ENCODE measurements at places on chromosomes 2 and 18.

GRCh38 chr2:162022290-162022945 lies 51.6 kb downstream of the DPP4 start:
- DNase-seq = no peak

DNA sequence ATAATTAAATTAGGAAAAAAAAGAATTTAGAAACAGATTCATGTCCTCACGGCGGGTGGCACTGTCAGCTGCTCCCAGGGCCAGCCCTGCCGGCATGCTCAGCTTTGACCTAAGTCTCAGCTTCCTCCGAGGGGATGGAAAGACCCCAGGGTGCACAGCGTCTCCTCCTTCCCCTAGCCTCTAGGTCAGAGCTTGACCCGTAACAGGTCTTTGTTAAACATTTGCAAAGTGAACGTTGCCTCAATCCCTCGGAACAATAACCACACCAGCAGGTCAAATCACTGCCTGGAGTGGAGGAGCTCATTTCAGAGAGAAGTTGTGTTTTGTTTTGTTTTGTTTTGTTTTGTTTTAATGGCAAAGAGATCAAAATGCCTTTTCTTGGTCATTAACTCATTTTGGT lies 171.3 kb downstream of the TMEM18 start:
- DNase-seq = no peak

DNA sequence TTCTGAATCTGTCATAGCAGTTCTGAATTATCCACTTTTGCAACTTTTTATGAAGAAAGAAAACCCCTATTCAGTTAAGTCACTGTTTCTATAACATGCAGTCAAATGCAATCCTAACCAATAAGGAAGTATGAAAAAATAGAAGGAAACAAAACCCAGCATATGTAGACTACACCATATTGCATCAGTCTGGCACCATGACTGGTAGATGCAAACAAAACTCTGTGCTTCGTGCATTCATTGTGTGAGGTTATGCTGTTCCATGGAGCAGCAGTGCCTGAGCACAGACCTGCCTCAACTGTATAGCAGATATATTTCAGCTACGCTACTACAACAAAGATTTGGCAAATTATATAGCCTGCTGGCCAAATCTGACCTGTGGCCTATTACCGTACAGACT lies 325.5 kb downstream of the LRP1B start:
- DNase-seq = no peak

- peak; percentile 39 for DNase-seq
Measured at GRCh38 chr18:36757081-36757480, 71.7 kb downstream of the TPGS2 start.

DNA sequence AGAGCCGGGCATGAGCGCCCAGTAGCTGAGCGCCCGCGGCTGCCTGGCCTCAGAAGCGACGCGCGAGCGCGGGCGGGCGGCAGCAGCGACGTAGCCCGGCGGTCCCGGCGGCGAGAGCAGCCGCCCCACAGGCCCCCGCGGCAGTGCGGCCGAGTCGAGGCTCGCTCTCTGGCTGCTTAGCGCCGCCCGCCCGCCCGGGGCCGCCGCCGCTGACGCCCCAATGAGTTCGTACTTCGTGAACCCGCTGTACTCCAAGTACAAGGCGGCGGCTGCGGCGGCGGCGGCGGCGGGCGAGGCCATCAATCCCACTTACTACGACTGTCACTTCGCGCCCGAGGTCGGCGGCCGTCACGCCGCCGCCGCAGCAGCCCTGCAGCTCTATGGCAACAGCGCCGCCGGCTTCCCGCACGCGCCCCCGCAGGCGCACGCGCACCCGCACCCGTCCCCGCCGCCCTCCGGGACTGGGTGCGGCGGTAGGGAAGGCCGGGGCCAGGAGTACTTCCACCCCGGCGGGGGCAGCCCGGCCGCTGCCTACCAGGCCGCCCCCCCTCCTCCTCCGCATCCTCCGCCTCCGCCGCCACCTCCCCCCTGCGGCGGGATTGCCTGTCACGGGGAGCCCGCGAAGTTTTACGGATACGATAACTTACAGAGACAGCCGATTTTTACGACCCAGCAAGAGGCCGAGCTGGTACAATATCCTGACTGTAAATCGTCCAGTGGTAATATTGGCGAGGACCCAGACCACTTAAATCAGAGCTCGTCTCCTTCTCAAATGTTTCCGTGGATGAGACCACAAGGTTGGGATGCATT lies 847 bp downstream of the HOXD8 start:
- DNase-seq = peak; percentile 96

GRCh38 chr2:1674766-1675397 lies 69.4 kb downstream of the PXDN start:
- DNase-seq = no peak

DNA sequence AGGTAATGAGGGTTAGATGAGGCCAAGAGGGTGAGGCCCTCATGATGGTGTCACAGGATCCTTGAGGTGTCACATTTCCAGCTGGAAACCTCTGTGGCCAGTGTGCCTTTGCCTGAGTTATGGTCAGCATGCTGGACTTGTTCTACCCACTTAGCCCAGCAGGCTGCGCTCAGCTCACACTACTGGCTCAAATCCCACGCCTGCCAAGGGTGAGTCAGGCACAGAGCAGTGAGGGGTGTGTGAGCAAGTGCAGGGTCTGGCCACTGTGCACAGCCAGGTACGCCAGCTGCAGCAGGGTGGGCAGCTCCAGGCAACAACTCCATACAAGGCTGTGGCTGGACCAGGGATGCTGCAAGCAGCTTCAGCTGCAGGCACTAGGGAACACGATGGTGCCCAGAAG lies 616.6 kb upstream of the FSHR start:
- DNase-seq = no peak

GRCh38 chr2:216350214-216350791 lies 22.0 kb downstream of the MARCHF4 start:
- no peak for DNase-seq

- no peak for DNase-seq
Measured at GRCh38 chr2:88811233-88811632, 119.8 kb downstream of the RPIA start.

DNA sequence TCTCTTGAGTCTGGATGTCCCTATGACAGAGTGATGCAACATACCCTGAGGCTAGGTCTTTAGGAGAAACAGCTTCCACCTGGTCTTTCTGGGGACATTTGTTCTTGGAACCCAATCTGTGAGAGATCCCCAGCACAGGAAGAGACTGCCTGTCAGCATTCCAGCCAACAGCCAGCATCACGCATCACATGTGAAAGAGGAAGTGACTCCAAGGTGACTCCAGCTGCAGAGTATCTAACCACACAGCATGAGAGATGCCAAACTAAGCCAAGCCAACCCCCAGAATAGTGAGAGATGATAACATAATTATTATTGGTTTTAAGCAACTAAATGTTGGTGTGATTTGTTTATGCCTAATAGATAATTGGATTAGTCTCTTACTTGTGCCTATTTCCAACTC lies 35.7 kb downstream of the C18orf63 start:
- no peak for DNase-seq

- DNase-seq = no peak
Measured at GRCh38 chr18:7927119-7927518, 360.0 kb downstream of the PTPRM start.

- no peak for DNase-seq
Measured at GRCh38 chr2:10520154-10520553, 72.0 kb upstream of the ODC1 start.

DNA sequence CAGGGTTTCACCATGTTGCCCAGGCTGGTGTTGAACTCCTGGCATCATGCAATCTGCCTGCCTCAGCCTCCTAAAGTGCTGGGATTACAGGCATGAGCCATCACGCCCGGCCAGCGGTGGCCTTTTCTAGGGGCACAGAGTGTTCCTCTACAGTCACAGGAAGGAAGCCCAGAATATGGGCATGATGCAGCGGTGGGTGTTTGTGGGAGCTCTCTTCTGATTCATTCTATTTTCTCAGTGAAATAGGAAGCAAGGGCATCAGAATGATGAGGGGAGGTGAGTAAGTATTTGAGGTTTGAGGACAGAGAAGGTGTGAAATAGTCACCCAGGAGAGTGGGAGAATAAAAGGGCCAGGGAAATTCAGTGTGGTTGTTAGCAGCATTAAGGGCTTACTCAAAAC lies 70.3 kb upstream of the PSME4 start:
- DNase-seq = no peak

DNA sequence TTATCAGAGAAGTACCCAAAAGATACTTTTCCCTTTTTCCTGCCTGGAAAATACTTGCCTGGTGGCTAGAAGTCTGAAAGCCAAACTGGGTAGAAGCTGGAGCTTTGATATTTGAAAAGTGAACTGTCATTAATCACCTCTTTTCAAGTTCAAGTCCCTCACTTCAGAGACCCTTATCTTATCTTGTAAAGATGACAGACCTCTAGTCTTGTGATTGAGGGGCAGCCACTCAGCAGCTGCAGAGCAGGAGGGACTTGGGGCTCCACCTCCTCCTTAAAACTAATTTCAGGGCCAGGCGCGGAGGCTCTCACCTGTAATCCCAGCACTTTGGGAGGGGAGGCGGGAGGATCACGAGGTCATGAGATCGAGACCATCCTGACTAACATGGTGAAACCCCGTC lies 64.2 kb upstream of the CDCA7 start:
- DNase-seq = no peak

DNA sequence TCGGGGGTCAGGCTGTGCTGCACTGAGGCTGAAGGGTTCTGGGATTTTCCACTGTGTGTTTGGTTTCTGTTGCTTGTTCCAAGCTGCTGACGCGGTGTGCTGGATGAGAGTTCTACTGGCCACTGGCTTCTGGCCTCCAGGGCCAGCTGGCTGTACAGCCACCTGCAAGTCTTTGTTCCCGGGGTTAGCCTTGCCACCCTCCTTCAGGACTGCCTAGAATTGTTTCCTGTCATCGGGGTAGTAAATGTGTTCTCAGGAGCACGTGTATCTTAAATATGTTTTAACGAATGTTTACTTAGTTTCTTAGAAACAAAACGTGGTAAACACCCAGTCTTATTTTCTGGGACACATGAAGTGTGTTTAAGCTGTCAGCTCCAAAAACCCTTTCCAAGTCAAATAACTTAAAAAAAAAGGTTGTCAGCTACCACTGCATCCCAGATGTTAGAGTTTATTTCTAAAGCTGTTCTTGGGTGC lies 231.2 kb downstream of the AGAP1 start:
- DNase-seq = no peak

DNA sequence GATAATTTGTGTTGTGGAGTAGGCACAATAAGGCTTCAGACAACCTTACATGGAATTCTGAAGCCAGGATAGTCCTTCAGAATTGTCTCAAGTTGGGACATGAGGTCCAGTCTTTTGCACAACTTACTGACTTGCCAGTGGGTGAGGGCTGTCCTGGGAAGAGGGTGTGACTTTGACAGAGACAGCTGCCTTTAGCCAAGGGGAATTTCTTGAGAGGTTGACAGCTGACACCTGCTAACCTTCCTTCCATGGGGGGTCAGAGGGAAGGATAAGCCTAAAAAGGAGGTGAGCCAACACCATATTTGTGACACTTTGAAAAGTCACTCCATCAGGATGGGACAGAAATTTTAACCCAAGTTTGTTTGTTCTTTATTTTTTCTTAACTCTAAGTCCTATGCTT lies 907.8 kb upstream of the CRIM1 start:
- no peak for DNase-seq

GRCh38 chr2:238336793-238337444 lies 16.6 kb downstream of the TRAF3IP1 start:
- no peak for DNase-seq

DNA sequence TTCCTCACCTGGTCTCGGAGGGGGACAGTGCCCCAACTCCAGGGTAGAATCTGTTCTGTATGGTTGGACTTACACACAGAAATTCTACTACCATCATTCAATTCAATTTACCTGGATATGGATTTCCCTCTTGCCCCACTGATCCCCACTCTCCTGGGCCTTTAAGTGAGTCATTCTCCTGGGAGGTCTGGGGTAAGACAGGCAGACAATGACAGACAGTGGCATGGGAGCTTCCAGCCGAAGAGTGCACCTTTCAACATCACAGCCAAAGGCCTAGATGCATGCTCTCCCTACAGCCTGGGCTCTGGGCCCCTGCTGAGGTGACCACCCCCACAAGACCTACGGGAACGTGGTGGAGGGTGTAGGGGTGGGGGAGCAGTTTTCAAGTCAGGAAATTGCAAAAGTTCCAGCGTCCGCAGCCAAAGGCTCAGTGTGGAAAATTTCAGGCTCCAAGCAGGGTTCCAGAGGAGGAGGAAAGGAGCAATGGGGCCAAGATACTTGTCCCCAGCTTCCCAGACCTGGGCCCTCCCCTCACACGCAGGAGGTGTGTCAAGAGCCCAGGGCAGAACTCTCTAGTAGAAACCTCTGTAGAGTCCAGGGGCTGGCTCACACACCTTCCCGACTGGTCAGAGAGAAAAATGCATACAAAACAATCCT lies 296.4 kb downstream of the CYP26B1 start:
- peak; percentile 5 for DNase-seq

GRCh38 chr2:165182029-165182428 lies 21.8 kb downstream of the SCN3A start:
- no peak for DNase-seq

- no peak for DNase-seq
Measured at GRCh38 chr2:119207447-119207846, 16.2 kb upstream of the STEAP3 start.

- no peak for DNase-seq
Measured at GRCh38 chr2:88656690-88657089, 29.4 kb upstream of the EIF2AK3 start.

DNA sequence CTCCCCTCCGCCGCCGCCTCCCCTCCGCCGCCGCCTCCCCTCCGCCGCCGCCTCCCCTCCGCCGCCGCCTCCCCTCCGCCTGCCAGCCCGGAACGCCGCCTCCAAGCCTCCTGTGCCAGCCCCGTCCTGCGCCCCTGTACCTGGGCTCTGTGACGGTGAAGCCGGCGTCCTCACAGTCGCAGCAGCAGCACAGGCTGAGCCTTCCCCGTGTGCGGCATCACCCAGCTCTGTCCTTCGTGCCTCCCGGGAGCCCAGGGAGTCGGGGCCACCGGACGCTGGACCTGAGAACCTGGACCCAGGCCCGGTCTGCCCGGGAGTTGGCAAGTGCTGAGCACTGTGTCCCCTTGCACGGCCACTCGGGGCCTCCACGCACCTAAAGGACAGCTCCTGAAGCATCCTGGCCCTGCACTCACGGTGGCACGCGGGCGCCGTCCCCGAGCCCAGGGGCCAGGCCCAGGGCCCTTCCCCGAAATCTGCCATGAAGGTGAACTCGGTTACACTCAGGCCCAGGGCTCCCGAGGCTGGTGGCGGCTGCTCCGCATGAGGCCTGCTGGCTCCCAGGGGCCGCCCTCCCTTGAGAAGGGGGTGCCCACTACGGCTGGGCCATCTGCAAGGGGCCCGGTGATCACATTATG lies 32.9 kb downstream of the RTP5 start:
- DNase-seq = no peak

DNA sequence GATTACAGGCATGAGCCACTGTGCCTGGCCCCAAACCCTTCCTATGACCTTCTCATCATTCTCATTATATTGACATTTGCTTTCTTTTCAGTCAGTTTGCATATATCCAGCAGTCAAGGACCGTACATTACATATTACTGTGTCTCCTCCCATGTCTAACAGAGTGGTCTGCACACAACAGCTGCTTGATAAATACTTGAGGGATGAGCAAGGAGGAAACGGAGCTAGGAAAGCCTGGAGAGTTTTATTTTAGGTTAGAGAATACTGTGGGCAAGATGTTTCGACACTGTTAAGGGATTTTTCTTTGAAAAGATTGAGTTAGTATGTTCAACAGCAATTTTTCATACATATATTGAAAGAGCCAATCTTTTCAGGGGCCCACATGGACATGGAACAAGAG lies 76.2 kb upstream of the CHRNA1 start:
- peak; percentile 73 for DNase-seq

- DNase-seq = no peak
Measured at GRCh38 chr2:122562775-122563174, 807.3 kb downstream of the TSN start.

GRCh38 chr2:193326296-193326695 lies 1131.6 kb upstream of the TMEFF2 start:
- no peak for DNase-seq
